EH (cell line): ENCODE measurements at places on chromosomes 7 and 10.

DNA sequence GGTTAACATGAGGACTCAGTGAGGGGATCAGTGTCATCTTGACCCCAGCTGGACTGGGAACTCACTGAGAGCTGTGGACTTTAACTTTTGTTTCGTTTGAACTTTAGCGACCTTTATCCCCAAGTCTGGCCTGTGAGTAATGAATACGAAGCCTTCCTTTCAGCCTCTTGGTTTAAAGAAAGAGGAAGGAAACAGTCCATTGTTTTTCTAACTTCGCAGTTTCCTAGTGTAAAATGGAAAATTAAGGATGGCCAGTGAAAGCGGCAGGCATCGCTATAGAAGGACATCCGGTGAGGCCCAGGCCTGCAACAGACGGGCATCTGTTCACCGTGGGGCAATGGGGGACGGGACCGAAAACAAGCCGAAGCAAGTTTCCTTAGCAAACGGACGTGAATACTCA, 44.1 kb upstream of the ADO start:
- DNase-seq: no peak

DNA sequence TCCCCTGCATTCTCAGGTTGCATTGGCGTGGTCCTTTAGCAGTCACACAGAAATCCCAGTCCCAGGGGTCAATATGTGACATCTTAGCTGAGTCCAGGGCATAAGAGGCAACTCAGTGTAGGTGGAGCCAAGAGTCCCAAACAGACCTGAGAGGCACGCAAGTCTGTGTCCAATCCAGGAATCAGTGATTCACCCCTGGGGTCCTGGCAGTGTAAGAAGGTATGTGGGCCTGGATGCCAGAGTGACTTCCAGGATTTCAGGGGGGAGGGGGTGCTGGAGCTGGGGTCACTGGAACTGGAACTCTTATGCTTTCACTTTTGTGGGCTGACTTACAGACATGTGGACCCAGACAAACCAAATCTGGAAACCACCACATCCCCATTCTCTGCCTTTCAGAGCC, 26.8 kb downstream of the FRMPD2 start:
- DNase-seq: peak; percentile 82

DNA sequence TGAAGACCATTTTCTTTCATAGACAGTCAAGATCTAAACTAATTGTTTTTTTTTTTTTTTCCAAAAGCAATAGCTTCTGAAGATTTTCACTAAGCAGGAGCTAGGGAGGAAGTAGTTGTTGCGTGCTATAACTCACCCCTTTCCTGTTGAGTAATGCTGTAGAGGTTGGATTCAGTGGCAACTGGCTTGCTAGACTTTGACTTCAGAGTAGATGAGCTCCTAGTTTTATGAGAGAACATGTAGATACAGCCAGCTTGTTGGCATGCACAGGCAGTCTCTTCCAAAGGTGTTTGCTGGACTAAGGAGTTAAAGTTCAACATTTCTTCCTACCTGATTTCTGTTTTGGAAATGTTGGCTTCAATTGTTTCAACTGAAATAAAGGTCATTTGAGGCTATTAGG, 66.2 kb upstream of the MXI1 start:
- peak; percentile 24 for DNase-seq

GRCh38 chr10:106930751-106931150, 233.8 kb downstream of the SORCS1 start:
- no peak for DNase-seq

DNA sequence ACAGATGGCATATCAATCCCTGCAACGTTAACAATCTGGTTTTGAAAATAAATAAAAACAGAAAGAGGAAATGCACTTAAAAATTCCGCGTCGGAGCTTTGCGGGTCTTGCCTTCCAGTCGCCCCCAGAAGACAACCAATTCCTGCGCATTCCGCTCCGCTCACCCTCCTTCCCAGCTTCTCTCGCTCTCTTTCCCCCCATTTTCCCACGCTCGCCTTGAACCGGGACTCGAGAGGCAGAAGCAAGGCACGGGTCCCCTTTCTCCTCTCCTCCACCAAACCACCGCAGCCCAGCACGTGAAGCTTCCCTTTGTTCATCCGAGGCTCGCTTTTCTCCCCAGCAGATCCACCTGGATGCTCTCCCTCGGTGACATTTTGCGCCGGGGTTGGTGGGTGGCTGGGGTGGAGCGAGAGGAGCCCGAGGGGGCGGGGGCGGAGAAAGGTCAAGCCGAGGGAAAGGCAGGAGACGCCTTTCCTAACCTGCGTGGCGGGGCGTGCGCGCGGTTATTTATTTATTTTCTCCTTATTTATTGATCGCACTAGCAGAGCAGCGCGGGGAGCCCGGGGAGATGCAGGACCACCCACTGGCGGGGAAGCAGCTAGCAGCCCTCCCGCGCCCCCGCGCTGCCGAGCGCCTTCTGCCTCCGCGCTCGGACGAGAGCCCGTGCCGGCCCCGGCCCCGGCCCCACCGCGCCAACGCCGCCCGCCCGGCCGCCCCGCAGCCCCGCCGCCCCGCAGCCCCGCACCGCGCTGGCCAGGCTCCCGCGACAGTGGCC, at the start of gene KCND2:
Gene KCND2, plus strand, starts transcription at position 475 of the 775 bp plus-strand sequence.
- DNase-seq: no peak

GRCh38 chr10:29816801-29817558, 182.2 kb upstream of the SVIL start:
- no peak for DNase-seq

DNA sequence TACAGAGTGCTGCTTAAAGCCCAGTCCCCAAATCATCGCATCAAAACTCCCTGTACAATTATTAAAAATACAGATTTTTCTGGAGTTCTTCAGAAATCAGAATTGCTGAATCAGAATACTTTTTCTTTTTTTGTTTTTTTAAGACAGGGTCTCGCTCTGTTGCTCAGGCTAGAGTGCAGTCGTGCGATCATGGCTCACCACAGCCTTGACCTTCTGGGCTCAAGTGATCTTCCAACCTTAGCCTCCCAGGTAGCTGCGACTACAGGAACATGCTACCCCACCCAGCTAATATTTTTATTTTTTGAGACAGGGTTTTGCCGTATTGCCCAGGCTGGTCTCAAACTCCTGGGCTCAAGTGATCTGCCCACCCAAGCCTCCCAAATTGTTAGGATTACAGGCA, 3.9 kb downstream of the BBIP1 start:
- DNase-seq: no peak

DNA sequence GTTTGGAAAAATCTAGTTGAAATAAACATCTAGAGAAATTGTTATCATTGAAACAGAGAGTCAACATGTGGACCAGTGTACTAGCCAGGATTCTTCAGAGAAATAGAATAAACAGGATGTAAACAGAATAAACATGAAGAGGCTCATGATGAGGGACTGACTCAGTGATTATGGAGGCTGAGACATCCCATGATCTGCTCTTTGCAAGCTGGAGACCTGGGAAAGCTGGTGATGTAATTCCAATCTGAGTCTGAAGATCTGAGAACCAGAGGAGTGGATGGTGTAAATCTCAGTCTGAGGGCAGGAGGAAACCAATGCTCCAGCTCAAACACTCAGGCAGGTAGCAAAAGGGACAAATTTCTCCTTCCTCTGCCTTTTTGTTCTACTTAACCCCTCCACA, 62.9 kb upstream of the FAM180A start:
- DNase-seq: no peak

GRCh38 chr7:4739528-4739992, 35.9 kb upstream of the AP5Z1 start:
- no peak for DNase-seq

DNA sequence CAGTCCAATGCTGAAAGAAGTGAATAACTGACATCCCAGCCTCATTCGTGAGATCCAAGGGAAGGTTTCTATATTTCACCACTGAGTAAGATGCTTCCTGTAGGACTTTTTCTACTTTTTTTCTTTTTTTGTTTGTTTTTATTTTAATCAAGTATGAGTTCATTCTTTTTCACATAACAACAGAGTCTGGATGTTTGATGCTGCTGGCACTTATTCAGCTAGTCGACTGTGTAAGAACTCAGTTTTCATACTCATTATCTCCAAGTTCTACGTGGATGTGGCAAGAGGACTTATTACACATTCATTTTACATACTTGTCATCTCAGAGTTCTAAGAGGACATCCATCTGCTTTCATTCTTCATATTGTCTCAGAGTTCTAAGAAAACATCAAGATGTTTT, 86.9 kb downstream of the CPXM2 start:
- DNase-seq: peak; percentile 89

DNA sequence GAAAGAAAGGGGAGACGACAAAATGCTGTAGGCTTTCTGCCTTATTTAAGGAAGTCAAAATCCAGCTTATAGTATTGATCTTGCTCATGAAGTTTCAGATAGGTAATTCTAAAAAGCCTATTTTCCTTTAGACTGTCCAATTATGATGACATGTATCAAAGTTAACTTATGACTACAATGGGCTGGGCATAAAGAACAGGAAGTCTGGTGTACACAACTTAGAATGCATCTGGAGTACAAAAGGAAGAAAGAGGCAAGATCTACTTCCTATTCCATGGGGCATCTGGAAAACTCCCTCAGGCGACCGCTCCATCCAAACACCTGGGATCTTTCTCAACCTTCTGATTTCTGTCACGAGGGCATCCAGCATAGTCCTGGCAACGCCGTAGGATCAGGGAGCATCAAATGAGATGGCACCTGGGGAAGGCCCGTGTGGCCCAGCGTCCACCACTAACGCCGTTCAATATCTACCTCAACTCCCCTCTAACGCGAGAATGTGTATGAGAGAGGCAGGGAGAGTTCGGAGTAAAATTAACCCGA, 512 bp downstream of the FAM24B start:
- peak; percentile 33 for DNase-seq

- no peak for DNase-seq
Measured at GRCh38 chr10:6053816-6054631, 8.1 kb downstream of the IL2RA start.

GRCh38 chr7:127290801-127291361, 38.1 kb upstream of the GRM8 start:
- DNase-seq: no peak

GRCh38 chr10:11194859-11195586, 177.4 kb downstream of the CELF2 start:
- no peak for DNase-seq

DNA sequence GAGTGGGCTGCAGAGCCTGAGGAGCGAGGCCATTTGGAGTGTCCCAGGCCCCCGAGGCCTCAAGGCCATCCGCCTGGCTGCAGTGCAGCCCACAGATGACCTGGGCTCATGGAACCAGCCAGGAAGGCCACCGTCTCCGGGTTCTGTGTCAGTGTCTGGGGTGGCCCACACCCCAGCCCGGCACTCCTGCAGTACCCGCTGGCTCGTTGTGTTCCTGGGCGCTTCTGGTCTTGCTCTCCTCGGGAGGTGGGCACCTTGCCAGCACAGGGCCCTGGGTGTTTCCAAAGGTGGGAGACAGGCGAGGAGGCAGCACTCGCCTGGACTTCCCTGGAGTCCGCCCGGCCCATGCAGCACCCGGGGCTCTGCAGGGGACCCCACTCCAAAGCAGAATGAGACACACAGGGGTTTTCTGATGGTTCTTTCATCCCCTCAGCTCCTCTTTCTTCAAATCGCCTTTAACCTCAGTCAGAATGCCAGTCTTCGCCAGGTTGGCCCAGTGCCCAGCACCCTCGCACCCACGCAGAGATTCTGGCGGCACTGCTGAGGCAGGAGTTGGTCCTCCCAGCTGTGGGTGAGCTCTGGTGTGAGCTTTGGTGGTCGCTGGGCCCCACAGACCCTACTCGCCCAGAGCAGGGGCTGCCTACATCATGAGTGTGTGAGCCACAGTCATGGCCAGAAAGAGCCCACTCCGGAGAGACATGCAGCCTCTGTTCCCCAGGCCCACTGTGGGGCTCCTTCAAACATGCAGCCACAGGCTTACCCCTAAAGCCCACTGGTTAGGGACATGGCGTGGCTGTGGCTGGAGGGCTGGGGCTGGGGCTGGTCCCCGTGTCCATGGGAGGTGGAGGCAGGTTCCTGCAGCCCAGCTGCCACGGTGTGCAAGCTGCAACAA, 155.7 kb downstream of the EBF3 start:
- no peak for DNase-seq

DNA sequence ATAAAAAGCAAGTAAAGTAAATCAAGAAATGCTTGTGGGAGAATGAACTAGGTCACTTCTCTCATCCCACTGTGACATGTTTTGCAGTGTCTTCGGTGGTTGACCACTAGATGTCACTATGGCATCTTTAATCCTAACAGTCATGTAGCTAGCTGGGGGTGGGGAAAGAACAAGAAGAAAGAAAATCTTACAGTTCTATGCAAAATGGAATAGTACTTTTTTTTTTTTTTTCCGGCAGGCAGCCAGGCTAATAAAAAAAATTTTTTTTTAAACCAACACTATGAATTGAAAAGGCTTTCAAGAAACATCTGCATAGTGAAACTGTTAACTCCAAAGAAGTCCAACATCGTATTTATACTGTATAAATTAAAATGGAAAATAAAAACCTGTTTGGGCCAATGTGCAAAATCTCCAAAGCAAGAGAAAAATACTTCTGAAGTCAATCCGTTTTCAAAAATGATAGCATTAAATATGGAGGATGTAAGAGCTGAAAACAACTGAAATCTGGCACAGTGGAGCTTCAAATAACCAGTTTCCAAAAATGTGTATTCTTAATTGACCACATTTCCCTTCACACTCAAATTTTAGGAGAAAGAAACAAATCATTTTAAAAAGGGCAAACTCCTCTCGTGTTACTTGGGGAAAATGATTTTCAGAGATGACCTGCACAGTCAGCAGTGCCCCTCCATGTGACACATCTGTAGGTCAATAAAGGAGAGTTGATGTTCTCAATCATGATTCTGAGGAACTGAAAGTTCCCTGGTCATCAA, 38.5 kb downstream of the CDK1 start:
- peak; percentile 89 for DNase-seq

DNA sequence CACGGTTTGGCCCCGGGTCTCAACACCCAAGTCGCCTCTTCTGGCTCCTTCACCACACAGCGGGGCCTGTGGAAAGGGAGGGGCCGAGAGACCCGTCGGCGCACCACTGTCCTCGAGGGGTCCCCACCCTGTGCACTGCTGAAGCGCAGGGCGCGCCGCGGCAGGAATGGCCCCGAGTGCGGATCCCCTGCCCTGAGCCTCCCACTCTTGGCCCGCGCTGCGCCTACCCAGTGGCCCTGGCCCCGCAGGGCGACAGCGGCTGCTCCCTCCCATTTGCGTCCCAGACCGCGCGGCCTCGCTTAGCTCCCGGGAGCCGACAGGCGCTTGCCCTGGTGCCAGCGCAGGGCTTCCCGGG, 2.1 kb upstream of the SFMBT2 start:
- no peak for DNase-seq

DNA sequence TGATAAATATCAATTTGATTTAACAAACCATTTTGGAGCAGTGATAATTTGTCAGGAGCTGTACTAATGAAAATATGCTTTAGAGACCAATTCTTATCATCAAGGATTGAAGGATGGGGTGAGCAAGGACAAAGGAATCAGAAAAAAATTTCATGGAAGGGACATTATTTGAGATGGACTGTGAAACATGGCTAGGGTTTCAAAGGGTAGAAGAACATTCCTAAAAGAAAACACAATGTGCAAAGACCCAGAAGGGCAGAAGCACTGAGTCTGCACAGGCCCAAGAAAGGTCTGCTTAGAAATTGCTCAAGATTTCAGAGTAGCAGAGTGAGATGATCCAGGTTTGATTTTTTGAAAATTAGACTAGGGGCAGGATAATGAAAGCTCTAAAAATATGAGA, 174.5 kb downstream of the LRRN3 start:
- peak; percentile 24 for DNase-seq

- no peak for DNase-seq
Measured at GRCh38 chr7:16564023-16564380, 37.4 kb downstream of the LRRC72 start.
